HFF-Myc (cell line): ENCODE measurements at places on chromosomes 7 and 10.

DNA sequence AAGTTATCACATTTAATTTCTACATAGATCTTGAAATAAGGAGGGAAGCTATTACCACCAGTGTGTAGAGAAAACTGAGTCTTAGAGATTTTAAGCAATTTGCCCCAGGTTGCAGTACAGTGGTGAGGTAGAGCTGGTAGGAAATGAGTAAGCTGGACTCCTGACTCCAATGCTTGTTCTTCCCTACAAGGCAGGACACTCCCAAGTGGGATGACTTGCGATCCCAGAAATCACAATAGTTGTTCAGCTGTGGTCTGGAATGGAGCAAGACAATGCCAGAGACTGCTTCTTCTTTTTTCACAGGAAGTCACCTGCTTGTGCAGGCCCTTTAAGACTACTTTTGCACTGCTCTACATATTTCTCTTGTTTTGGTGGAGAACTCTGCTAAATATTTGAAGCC, 327.2 kb upstream of the BMPER start:
- no peak for DNase-seq

DNA sequence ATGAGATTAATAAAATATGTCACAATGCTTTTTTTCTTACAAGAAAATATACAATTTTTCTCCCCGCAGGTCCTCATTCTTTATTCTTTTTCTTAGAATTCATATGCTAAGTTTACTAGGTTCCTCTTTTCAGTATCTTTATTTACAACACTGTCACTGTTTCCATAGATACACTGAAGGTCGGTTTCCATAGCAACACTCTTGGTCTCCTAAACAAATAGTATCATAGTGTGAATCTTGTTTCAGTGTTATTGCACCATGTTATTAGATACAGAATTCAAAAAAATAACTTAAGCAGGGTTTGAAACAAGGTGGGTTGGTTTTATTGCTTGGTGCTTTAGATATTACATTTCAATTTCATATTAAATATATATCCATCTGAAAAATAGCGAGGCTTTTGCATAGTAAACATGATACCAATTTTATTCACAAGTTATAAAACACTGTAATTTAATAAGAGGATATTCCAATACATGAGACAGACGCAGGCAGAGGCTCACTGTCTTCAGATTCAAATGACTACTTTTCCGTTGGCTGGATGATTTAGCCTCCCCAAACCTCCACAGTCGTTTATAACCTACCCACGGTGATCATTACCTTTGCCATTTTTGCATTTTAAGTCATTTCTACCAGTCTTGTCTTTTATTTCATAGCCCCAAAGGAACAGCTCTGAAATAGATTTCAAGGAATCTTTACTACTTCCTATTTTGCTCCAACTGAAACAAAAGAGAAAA, 88.9 kb upstream of the KLF6 start:
- DNase-seq: no peak

GRCh38 chr7:20777377-20778062, 9.2 kb downstream of the SP8 start:
- DNase-seq: no peak

- no peak for DNase-seq
These were observed 70.9 kb downstream of the MYL10 start for GRCh38 chr7:101557978-101558741.

DNA sequence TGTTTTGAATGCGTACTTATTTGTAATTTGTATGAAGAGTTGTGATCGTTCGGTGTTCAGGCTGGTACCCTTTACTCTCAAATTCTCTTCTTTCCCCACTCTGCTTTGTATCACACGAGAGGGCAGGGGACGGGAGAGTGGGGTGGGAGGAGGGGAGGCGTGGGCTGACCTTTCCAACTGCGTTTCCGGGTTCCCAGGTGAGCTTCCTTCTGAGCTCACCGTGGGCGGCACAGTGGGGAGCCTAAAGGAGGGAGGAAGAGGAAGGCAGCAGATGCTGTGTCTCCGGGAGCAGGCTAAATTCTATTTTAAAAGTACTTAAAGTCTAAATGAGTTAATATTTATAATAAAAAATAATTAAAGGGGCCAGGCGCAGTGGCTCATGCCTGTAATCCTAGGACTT, 7.4 kb upstream of the XRCC2 start:
- no peak for DNase-seq

GRCh38 chr10:128268015-128268722, 141.9 kb upstream of the MKI67 start:
- DNase-seq: no peak

DNA sequence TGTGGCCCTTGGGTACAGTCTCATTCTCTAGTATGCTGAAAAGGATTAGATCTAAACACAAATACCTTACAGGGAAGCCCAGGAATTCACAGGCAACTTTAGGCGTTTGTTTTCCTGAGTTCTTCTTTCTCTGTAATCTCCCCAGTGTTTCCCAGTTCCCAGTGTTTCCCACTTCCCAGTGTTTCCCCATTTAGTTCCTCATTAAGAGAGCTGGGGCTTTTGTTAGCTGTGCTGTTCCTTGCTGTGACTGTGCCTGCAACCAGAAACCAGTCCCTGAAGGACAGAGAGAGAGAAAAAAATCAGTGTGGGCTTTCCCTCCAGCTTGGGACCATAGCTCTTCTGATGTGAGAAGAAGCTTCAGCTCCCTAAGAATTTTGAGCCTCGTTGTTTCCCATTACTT, 802.9 kb upstream of the COBL start:
- no peak for DNase-seq

DNA sequence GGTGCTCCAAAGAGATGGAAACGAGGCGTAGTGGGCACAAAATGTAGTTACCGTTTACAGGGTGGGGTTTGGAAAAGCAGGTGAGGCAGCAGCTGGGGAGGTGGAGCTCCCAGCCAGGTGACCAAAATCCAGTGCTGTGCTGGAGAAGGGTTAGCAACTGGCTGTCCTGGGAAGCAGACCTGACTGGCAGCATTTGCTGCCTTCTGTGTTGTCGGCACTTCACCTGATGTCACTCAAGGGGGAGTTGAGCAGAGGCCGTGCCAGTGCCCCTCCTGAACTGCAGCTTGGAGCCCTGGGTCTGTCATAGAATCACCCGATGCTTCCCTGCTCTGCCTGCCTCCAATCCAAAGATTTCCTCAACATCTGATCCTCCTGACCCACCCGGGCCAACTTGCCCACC, 12.8 kb downstream of the GCK start:
- DNase-seq: no peak

DNA sequence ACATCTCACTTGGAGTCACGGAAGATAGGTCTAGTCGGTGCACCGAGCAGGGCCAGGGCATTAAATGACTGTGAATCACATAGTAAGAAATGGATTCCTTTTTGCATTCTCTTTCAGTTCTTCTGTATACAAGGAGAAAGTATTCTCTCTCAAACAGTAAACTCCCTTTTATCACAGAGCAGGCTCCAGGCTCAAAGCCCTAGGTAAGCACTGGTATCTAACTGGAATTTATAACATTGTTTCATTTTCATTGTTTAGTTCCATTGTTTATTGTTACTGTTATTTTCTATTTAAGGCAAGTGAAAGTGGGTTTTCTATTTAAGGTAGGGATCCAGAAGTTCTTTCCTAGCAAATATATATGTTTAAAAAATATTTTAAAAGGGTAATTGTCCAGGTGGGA, 44.1 kb upstream of the CDK1 start:
- DNase-seq: no peak

DNA sequence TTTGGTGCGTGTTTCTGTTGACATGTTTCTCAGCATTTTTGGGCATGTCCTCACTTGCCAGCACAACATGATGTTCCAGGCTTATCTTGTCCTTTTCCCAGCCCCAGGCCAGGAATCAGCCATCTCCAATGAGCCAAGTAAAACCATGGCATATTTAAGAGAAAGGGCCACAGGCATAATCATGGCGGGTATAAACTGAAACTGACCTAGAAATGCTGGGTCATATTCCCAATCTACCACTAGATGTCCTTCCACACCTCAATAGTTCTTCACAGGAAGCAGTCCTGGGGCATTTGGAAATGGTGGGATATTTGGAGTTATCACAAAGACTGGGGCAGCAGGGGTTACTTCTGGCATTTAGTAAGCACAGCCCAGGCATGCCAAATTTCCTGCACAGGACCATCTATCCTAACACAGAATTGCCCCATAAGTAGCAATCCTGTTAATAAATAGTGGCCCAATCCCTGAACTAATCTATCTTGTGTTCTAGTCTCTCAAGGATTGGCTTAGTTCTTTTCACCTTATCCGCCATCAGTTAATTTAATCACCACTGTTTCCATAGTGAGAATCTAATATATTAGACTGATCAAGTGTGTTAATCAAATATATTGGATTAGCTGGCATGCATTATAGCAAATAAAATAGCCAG, 101.6 kb downstream of the NPSR1 start:
- DNase-seq: peak; percentile 49

DNA sequence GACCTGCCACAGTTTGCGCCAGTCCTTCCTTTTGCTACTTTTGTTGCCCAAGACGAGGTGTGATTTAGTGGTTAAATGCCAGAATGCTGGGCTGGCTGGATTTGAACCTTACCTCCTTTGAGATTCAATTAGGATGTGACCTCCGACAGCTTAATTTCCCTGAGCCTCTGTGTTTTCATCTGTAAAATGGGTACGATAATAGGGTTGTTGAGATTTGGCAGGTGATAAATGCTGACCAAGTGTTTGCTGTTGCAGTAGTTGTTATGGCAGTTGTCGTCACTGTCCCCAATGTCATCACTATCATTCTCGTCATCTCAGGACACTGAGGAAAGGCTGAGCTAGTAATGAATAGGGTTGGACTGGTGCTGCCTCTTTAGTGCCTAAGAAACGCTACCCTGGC, 61.1 kb downstream of the GRK5 start:
- no peak for DNase-seq

GRCh38 chr10:102552533-102552932, 48.8 kb downstream of the SUFU start:
- no peak for DNase-seq

DNA sequence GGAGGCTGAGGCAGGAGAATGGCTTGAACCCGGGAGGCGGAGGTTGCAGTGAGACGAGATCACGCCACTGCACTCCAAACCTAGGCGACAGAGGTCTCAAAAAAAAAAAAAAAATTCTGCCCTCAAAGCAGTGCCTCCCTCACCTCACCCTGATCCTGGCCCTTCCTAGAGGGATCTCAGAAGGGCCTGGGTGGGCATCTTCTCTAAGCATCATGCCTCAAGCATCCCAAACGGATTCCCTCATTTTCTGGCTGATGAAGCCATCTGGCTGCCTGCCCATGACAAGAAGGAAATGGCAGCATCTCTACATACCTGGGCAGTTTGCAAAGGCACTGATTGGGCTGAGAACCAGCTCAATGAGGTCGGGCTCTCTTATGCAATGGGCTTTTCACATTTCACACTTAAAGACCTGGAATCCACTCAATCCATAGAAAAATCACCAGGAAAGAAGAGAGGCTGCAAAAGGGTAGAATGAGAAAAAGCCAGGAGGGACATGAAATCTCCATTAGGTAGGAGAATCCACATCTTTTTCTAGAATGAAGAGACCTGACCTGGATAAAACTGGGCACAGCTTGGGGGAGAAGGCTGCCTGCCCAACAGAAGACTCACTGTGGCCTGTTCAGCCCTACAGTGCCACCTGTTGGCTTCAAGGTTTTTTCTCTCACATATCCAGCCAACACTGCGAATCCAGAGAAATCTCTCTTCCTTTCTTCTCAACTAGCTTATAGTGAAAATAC, 48.1 kb downstream of the PDLIM1 start:
- DNase-seq: no peak
